T follicular helper cell (primary cell): ENCODE measurements at places on chromosomes 3 and 15.

DNA sequence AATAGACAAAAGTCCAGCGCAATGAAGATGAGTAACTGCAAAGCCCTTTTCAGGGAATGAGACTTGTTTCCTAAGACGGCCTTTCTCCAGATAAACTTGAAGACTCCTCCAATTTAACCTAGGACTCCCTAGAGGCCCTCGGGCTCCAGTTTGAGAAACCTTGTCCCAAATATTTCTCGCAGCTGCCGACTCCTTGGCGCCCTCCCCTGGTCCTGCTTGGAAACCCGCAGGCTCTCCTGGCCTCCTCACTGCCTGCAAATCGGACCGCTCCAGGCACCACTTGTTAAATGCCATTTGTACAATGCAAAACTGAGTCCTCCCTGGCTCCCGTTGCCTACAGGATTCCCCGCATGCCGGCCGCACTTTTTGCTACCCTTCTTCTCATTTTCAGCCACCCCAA lies 36.8 kb downstream of the MUC4 start:
- DNase-seq = no peak

- no peak for DNase-seq
These were observed 62.3 kb downstream of the TMEM39A start for GRCh38 chr3:119401069-119401468.

DNA sequence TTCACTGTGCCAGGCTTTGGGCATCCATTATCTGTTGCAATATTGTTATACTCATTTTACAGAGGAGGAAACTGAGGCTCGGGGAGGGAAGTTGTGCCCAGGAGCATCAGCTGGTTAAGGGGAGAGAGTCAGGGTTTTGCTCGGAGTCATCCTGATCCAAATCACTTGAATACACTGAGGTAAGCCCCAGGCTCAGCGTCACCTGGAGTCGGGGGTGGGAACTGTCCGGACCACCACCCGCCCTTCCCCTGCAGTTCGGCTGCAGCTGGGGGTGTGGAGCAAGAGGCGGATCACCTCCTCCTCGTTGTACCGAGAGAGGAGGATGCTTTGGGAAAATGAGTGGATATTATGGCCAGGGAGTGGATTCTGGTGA lies 646 bp downstream of the HRH1 start:
- no peak for DNase-seq

DNA sequence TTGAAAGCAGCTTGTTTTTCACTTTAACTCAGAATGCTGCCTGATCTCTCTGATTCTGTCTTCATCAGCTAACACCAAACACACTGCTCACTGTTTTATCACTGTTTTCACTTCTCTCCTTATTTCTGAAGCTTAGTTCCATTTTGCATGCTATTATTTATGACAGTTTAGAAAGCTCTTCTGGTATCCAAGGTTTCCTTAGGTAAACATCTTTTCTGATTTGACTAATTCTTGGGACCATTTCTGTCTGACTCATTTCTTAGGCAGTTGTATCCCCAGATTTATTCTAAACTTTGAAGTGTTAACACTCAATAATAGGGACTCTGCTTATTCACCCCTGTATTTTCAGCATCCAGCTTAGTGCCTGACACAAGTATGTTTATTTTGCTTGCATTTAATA lies 167.7 kb downstream of the BCHE start:
- DNase-seq = no peak

DNA sequence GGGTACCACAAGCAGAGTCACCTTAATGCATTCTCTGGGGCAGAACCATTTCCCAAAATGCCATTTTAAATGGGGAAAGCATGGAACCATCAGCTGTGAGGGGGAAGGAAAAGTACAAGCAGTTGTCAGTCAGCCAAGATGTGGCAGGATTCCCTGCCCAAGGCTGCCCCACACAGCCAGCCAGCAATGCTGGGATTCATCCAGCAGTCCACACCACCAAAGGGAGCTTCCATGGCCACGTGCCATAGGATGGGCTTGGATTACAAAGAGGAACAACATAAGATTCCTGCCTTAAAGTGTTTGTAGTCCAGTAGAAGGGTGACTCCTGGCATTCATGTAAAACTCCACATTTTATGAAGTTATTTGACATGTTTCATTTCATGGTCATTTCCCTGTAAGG lies 233.3 kb downstream of the SHOX2 start:
- no peak for DNase-seq

DNA sequence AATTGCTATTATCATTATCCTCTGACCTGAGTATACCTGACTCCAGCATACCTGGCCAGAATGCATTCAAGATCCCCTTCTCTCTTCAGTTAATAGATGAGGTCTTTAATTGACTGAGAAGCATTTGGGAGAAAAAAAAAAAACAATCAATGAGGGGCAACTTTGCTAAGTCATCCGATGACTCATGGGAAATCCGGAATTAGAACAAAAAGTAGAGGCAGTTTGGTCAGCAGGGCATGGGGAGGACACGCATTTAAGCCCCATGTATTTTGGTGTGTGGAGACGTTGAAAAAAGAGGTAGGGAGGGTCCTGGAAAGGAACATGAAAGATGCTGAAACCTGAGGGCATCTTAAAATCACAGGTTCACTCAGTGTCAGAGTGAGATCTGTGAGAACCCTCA lies 256.2 kb downstream of the RORA start:
- no peak for DNase-seq

- no peak for DNase-seq
These were observed 129.6 kb downstream of the ADAMTS17 start for GRCh38 chr15:100211855-100212850.

- DNase-seq = no peak
These were observed 42.1 kb downstream of the MAGI1 start for GRCh38 chr3:65996589-65996988.
